ENCODE measurements at places on chromosomes 11 and 22. TPM values are rescaled to one million over a fixed set of nuclear protein-coding genes. Genes with fewer than 3 reads are reported as not detected.

DNA sequence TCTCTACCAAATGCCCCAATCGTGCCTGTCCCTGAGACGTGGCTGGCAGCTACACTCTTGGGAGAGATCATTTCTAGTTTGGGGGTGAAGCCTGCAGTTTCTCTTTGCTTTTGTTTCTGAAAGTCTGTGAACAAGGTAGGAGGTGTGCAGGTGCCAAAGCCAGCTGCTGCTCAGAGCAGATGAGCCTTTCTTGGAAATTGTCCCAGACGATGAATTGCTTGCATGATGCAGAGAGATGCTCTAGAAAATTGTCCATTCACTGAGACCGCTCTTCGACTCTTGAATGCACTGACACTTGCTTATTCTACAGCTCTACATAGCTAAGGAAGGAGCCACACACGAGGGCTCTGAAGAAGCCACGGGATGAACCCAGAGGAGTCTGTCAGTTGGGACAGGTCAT lies 225.6 kb upstream of the E2F8 start:
- H3K27ac ChIP-seq: no peak overlapping the region
- no peaks in the 10 kb centered on the region for H3K36me3 ChIP-seq
- no peak for DNase-seq
- H3K4me1 ChIP-seq: no peaks in the 10 kb centered on the region
- no peak overlapping the region for H3K4me3 ChIP-seq
- H3K27me3 ChIP-seq: no peaks in the 10 kb centered on the region

DNA sequence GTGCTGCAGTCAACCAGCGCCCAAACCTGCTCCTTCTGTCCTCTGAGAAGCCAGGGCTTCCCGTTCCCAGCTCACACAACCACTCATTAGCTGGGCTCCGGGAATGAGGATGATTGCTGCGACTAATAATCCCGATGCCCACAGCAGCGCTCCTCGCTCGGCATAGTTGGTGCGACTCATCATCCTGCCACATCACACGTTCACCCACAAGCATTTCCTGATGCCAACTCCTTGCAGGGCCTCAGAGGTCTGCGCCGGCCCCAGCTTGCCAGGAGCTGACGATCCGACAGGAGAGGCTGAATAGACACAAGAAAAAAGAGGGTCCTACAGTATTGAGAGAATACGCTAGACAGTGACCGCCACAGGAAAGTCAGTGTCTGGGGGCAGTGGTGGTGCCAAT lies 10.6 kb upstream of the CSNK1E start:
- DNase-seq: no peak
- H3K36me3 ChIP-seq: no peaks in the 10 kb centered on the region
- no peak overlapping the region for H3K4me3 ChIP-seq
- H3K27me3 ChIP-seq: no peaks in the 10 kb centered on the region

- H3K27me3 ChIP-seq: no peaks in the 10 kb centered on the region
- H3K27ac ChIP-seq: no peak overlapping the region
- no peaks in the 10 kb centered on the region for H3K4me1 ChIP-seq
These were observed 368.9 kb downstream of the DDX10 start for GRCh38 chr11:109033627-109034338.

DNA sequence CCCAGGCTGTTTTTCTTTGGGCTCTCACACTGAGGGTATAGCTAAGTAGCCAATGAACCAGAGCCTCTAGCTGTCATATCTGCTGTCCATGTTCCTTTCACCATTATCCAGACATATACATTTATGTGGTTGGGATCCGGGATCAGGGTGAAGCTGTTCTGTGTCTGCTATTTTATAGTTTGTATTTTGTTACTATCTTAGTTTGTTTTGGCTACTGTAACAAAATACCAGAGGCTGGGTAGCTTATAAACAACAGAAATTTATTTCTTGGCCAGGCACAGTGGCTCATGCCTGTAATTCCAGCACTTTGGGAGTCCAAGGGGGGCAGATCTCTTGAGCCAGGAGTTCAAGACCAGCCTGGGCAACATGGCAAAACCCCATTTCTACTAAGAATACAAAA lies 40.5 kb upstream of the CABP7 start:
- no peak overlapping the region for H3K4me3 ChIP-seq
- H3K27me3 ChIP-seq: no peaks in the 10 kb centered on the region

DNA sequence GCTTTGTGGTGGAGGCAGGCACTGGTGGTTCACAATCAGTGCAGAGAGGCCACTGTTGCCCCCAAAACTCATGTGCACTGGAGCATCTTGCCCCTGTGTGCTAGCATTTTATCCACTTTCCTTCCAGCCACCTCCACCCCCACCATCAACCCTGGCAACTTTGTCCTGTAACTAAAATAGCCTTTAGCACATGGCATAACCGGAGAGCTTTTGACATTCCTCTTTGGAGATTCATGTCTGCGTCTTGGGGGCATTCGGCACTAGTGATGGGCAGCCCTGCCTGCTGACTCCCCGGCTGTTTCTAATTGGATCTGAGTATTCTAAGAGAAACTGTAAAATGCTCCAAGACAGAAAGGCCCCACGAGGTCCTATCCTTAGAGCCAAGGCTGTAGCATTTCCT lies 15.8 kb downstream of the SHISA8 start:
- H3K4me1 ChIP-seq: no peaks in the 10 kb centered on the region
- DNase-seq: no peak
- no peaks in the 10 kb centered on the region for H3K27me3 ChIP-seq
- H3K27ac ChIP-seq: no peak overlapping the region

- peaks cover 12% of the 10 kb centered on the region for H3K4me1 ChIP-seq
- no peak overlapping the region for H3K4me3 ChIP-seq
- H3K27me3 ChIP-seq: no peaks in the 10 kb centered on the region
- H3K27ac ChIP-seq: no peak overlapping the region
These were observed 16.6 kb upstream of the GNB1L start for GRCh38 chr22:19871023-19871844.

- no peaks in the 10 kb centered on the region for H3K36me3 ChIP-seq
- no peak for DNase-seq
- H3K27me3 ChIP-seq: no peaks in the 10 kb centered on the region
- peaks cover 23% of the 10 kb centered on the region for H3K4me1 ChIP-seq
- H3K27ac ChIP-seq: no peak overlapping the region
These were observed 26.8 kb downstream of the ADM start for GRCh38 chr11:10331548-10332289.

DNA sequence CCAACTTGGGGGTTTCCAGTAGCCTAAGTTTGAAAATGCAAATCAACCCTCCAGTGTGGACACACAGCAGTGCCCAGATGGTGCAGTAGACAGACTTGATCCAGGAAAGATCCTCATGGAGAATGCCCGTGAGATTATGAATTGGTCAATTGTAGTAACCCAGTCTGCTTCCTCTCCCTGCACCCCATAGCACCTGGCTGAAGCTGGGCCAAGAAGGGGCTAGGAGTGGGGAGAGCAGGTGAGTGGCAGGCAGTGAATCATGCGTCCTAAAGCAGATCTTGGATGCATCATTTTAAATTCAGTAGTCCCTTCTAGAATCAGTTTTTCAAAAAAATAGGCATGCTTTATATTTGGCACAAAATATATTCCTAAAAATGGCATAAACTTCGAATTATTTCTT lies 52.2 kb downstream of the CYB5R2 start:
- H3K4me3 ChIP-seq: no peak overlapping the region
- no peak overlapping the region for H3K27ac ChIP-seq
- H3K4me1 ChIP-seq: no peaks in the 10 kb centered on the region
- no peak for DNase-seq
- H3K27me3 ChIP-seq: no peaks in the 10 kb centered on the region
- H3K36me3 ChIP-seq: peaks cover 21% of the 10 kb centered on the region

- no peaks in the 10 kb centered on the region for H3K36me3 ChIP-seq
- H3K27ac ChIP-seq: no peak overlapping the region
- no peak for DNase-seq
- no peaks in the 10 kb centered on the region for H3K4me1 ChIP-seq
- H3K4me3 ChIP-seq: no peak overlapping the region
- H3K27me3 ChIP-seq: no peaks in the 10 kb centered on the region
These were observed 1079.4 kb downstream of the BRD1 start for GRCh38 chr22:48748113-48748859.

- no peak overlapping the region for H3K27ac ChIP-seq
- no peaks in the 10 kb centered on the region for H3K36me3 ChIP-seq
- DNase-seq: no peak
- H3K4me1 ChIP-seq: no peaks in the 10 kb centered on the region
- H3K27me3 ChIP-seq: no peaks in the 10 kb centered on the region
- no peak overlapping the region for H3K4me3 ChIP-seq
These were observed 9.8 kb downstream of the PPFIBP2 start for GRCh38 chr11:7523416-7524210.

The CARD16 gene
- total RNA-seq: 13.5 TPM

The HTR3B gene
- total RNA-seq: not detected

The SGSM1 gene
- total RNA-seq: 6.8 TPM

The FGF4 gene
- total RNA-seq: not detected

The RABL2B gene
- 14.7 TPM for total RNA-seq
